ENCODE measurements at places on chromosomes 12 and 14. TPM values are rescaled to one million over a fixed set of nuclear protein-coding genes. Genes with fewer than 3 reads are reported as not detected.
A peak's percentile ranks its signal among the peaks of the same experiment; 100 is the strongest.

The P2RX2 gene
- total RNA-seq: not detected

DNA sequence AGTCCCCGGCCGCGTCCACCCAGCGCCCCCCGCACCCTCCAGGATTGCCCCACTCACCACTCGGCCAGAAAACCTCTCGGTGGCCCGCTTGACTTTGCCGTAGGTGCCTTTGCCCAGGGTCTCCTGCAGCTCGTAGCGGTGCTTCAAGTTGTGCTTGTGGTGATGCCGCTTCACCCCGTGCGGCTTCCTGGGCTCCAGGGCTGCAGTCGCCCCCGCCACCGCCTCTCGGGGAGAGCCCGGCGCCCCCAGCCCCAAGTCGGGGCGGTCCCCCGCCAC lies 459 bp downstream of the NUAK1 start:
- DNase-seq: peak; percentile 20

The KLRC2 gene
- total RNA-seq: not detected

GRCh38 chr12:26434299-26435068 lies 239.1 kb downstream of the SSPN start:
- no peak for DNase-seq

The KRT6A gene
- total RNA-seq: not detected
